ENCODE measurements at places on chromosomes 4 and X.

DNA sequence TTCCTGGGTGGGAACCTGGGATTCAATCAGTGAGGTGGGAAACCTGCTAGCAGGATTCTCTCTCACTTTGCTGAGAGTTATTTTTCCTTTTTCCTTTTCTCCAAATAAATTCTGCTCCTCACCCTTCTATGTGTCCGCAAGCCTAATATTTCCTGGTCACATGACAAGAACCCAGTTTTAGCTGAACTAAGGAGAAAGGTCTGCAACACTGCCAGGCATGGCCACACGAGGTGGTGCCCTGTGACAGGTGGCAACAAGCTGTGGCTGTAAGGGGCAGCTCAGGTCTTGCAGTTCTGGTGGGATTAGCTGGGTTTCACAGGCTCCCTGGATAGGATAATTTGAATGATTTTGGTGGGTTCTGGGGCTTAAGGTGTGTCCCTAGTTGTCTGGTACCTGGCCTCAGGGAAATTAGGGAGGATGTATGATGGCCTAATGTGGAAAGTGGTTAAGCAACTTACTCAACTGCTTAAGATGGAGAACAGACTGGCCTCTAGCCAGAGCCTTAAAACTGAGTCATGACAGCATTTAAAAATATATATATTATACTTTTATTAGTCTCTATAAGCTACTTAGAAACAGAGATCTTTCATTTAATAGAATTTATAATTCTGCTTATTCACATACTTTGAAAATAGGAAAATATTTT, 215.0 kb downstream of the IL15 start:
- no peak for DNase-seq

DNA sequence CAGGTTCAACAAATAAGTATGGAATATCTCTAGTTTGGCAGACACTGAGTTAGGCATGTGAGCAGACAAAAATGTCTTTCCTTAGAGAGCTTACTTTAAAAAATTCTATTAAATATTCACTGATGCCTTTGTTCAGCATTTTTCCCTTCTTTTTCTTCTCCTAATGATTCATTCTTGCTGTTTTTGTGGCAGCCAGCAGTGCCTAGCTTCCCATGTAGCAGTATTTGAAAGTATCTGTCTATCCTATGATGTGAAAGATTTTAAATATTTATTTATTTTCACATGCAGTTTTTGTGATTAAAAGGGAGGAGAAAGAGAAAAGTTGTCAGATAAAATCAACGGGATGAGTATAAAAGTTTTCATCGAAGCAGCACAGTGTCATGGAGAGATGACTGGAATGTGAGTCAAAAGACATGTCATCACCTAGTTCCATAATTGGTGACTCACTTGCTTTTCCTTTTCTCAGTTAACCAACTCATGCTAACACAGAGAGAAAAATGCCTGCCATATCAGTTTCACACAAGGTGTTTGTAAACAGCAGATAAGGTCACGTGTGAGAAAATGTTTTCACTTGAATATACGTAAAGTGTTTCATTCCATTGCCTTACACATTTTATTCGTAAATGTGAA, 69.8 kb downstream of the BMPR1B start:
- DNase-seq: no peak

- DNase-seq: no peak
Measured at GRCh38 chr4:118816538-118817177, 19.3 kb downstream of the SEC24D start.

- DNase-seq: no peak
Measured at GRCh38 chr4:129167640-129168260, 71.8 kb downstream of the C4orf33 start.

DNA sequence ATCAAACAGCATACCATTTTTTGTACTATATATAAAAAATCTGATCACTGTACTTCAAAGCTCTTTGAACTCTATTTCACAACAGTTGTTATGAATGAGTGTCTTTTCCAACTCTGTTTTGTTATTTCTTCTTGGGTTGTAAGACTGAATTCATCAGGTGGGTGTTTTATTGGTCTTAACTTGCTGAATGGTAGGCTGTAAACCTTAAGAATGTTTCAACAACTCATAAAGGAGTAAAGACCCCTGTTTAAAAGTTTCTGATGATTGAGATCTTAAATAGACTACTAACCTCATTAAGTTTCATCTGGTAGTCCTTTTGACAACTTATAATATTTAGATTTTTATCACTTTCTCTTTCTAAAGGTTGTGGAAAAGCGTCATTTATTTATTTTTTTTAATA, 18.4 kb upstream of the STAG2 start:
- no peak for DNase-seq

- DNase-seq: no peak
Measured at GRCh38 chr4:140732780-140733179, 23.4 kb downstream of the TBC1D9 start.

- no peak for DNase-seq
Measured at GRCh38 chr4:6598127-6598526, 23.1 kb downstream of the MAN2B2 start.

DNA sequence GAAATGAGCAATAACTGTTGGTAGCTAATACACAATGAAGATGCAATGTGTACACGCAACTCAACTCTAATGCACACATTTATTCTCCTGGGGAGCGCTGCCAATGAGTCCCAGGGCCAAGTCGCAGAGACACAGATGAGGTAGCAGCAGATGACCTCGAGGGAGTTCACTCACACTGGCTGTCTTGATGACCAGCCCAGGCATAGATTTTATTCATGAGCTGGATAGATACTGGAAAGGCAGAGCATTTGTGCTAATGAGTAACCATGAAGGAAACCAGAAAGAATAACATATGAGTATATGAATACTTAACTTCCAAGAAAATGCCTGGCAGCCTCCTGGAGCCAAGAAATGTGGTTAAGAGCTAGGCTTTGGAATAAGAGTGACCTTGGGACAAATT, 42.3 kb downstream of the RASL11B start:
- no peak for DNase-seq

- no peak for DNase-seq
Measured at GRCh38 chr4:42078184-42078801, 74.2 kb downstream of the BEND4 start.

GRCh38 chr4:40322811-40323210, 12.3 kb upstream of the CHRNA9 start:
- DNase-seq: no peak

Measured in cerebellum (tissue), 4 donors.